Right ventricle myocardium inferior (tissue), 1 donor: ENCODE measurements at places on chromosomes 2 and 18.

DNA sequence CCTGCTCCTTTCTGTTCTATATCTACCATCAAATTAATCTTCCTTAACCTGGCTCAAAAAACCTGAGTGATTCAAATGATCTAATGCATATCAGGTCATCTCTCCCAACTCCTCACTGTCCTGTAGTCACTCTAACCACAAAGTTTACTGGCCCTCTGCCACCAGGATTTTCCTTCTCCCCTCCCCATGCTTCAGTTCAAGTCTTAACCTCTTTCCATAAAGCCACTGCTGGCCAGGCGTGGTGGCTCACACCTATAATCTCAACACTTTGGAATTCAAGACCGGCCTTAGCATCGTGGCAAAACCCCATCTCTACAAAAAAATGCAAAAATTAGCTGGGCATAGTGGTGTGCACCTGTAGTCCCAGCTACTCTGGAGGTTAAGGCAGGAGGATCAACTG lies 7.5 kb upstream of the SP3 start:
- no peak for DNase-seq

GRCh38 chr2:98585386-98585785 lies 22.9 kb downstream of the COA5 start:
- DNase-seq, result no peak

GRCh38 chr2:200968162-200968561 lies 4.7 kb upstream of the ORC2 start:
- no peak for DNase-seq

GRCh38 chr2:20524412-20525040 lies 77.7 kb downstream of the RHOB start:
- peak; percentile 69 for DNase-seq

- peak; percentile 81 for DNase-seq
Measured at GRCh38 chr2:75627902-75628504, 18.6 kb upstream of the MRPL19 start.
